Stimulated activated CD4-positive, alpha-beta T cell treated with anti-CD3 and anti-CD28 coated beads, Interleukin-1b, Interleukin-23, amount 100 ng/mL, for 24 hours (primary cell): ENCODE measurements at places on chromosomes 16 and 17.

- no peak for DNase-seq
Measured at GRCh38 chr17:28688481-28688880, 23.2 kb downstream of the PROCA1 start.

DNA sequence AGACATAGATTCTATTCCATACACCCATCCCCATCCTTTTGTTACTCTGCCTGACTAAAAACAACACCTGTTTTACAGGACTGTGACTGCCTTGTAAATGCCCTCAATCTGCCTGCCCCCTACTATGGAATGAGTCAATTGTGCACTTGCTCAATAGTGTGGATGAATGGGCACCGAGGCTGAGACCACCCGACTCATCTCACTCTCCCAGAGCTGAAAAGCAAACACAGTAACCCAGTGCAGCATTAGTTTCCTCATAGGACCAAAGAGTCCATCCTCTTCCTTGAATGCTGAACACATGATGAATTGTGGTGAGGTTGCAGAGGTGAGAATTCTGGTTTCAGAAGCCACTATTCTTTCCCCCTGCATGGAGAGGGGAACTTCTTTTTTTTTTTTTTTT is 233.7 kb downstream of the ZFHX3 start:
- DNase-seq = no peak

GRCh38 chr17:31249835-31250141 is 47.3 kb downstream of the OMG start:
- no peak for DNase-seq

DNA sequence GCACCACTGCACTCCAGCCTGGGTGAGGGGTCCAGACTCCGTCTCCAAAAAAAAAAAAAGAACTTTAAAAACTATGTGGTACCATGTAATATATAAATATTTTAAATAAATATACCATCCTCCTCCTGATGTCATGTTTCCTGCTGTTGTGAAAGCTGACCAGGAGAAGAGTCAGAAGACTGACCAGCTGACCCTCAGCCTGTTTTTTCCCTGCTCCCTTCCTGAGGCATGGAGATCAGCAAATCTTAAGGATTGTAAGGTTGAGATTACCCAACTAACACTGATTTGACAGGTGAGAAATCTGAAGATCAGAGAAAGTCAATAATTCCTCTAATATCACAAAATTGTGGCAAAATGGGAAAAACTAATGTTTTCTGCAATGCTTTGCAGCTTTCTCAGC is 18.1 kb downstream of the NCOR1 start:
- no peak for DNase-seq

- no peak for DNase-seq
Measured at GRCh38 chr16:77738706-77739558, 16.6 kb downstream of the NUDT7 start.

GRCh38 chr17:36089888-36090836 is at the start of gene CCL3:
Gene CCL3 (minus strand): TSS chr17:36090143. CDS start chr17:36090058, 85 bp downstream.
- no peak for DNase-seq

GRCh38 chr17:8294361-8294760 is 839 bp downstream of the SLC25A35 start:
- DNase-seq = no peak
